Activated CD4-positive, alpha-beta T cell treated with anti-CD3 and anti-CD28 coated beads for 4 hours (primary cell): ENCODE measurements at places on chromosomes 11 and 22.

- no peak for DNase-seq
Measured at GRCh38 chr11:114571712-114572111, 12.0 kb upstream of the NXPE1 start.

GRCh38 chr11:62885137-62885750 is 4.5 kb downstream of the SLC3A2 start:
- DNase-seq: no peak

DNA sequence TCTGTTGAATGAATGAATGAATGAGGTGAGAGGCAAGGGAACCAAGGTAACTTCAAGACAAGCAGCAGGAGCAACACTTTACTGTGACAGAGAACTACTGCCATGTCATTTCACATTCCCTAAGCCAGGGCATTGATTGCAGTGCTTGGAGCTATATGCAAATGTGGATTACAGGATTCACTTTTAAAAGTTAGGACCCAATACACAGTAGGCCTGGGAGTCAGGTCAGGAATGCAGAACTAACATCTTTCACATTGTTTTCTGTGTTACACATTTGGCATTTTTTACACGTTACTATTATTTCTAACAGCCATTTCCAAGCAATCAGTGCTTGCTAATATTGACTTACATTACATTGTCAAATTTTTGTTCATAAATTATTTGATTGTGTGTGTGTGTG is 26.2 kb upstream of the ME3 start:
- DNase-seq: no peak

GRCh38 chr11:61507962-61508861 is at the start of gene LRRC10B:
TSS of gene LRRC10B (plus strand) at chr11:61508749. CDS start at chr11:61508999, 250 bp downstream.
- peak; percentile 10 for DNase-seq

GRCh38 chr11:32420937-32421901 is 14.1 kb downstream of the WT1 start:
- DNase-seq: no peak

DNA sequence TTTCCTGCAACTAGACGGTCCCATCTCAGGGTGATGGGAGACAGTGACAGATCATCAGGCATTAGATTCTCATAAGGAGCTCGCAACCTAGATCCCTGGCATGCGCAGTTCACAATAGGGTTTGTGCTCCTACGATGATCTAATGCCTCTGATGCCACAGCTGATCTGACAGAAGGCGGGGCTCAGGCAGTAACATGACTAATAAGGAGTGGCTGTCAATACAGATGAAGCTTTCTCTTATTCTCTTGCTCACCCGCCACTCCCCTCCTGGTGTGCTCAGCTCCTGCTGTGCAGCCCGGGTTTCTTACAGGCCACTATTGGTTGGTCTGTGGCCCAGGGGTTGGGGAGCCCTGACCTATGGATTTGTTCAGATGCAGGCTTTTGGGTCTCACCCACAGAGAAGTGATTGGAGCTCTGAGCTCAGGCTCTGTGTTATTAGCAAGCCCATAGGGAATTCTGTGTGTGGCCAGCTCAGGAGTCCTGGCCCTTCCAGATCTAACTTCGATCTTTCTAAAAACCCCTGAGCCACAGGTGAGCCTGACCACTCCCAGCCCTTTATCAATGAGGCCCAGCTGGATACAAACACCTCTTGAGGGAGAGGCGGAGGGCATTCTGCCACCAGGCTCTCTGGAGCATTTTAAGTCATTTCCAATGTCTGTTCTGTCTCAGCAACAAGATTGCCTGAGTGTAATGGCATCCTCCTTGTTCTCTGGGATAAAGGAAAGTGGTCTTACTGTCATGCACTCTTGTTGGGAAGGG is 351.8 kb downstream of the BUD13 start:
- no peak for DNase-seq

GRCh38 chr11:117828611-117829368 is 4.2 kb upstream of the FXYD2 start:
- DNase-seq: peak; percentile 89

DNA sequence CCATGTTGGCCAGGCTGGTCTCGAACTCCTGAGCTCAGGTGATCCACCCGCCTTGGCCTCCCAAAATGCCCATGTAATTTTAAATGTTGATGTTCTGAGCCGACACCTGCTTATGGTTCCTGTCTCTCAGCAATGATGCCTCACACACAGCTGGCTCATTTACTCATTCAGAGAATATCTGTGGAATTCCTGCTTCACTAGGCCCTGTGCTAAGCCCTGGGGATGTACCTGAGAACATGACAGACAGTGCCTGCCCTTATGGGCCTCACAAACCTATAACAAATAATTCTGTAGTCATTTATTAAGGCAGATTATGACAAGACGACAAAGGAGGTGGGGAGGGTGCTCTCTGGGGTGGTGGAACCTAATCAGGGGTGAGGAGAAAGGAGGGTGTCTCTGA is 93.7 kb downstream of the PRR5L start:
- no peak for DNase-seq

DNA sequence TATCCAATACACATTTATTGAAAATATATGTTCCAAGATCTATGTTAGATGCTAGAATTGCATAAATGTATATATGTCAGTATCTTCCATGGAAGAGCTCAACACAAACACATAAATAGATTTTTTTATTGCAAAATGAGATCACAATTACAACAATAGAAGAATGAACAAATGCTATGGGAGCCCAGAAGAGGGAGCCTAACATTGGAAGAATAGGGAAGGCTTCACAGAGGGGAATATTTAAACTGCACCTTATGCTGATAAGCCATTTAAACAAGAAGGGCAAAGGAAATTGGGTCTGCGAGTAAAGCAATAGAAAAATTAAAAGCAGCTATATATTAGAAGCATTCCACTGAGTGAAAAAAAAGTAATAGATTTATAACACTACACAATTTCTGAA is 96.1 kb upstream of the LRRC55 start:
- DNase-seq: no peak

GRCh38 chr22:26066534-26066933 is 102.7 kb upstream of the SEZ6L start:
- no peak for DNase-seq

- DNase-seq: no peak
Measured at GRCh38 chr11:2889362-2890273, 4.0 kb upstream of the CDKN1C start.

DNA sequence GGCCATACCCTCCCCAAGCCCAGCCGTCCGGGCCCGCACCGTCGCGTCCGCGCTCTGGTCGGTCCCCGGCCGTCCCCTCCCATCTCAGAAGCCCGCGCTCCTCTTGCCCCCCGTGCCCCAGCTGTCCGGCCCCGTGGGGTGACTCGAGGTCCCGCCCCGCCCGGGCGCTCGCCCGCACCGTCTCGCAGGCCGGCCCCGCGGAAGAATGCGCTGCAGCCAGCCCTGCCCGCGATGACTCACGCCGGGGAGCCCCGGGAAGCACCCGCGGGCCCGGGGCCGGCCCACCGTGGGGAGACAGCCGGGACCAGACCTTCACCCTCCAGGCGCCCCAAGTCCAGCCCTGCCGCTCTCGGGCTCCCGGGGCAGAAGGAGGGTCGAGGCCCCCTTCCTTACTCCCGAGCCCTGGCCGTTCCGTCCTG is 320 bp upstream of the PHLDA2 start:
- DNase-seq: peak; percentile 28

DNA sequence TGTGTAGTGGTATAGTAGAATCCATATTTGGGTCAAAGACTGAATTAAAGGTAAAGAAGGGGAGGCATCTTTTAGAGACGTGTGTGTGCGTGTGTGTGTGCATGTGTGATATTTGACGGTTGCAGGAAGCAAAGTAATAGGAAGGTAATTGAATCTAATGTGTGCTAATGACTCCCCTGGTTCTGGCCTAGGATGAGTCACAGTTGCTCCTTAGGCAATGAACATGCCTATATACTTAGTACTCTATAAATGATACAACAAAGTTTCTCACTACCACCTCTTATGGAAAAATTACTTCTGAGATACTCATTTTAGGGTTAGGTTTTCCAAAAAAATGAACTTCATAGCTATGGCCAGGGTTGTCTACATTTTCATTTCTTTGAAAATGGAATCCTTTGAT is 409.6 kb downstream of the GUCY1A2 start:
- no peak for DNase-seq

DNA sequence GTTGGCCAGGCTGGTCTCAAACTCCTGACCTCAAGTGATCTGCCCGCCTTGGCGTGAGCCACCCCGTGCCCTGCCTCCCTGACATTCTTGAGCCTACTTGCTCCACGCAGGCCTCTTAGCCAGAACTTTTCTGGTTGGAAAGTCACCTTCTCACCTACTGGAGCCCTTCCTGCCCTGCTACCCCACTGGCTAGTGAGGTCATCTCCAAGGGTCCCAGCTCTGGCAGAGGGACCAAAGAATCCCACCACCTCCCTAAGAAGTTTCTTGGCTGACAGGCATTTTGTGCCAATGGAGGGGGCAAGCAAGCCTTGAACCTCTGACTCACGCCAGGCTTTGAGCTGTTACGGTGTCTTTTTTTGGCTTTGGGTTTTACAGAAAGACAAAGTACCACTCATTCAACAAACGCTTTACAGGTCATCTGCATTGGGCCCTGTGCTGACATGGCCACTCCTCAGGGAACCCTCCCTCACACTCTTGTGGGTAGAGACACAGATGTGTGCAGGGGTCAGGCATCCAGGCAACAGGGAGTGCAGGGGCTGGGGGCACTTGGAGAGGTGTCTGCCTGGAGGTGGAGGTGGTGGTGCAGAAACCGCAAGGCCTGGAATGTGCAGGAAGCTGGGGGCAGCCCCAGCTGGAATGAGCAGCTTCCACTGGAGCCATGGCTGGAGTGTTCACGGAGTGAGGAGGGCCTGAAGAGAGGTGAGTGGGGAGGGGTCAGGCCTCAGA is 27.1 kb upstream of the WNT11 start:
- no peak for DNase-seq

- DNase-seq: no peak
Measured at GRCh38 chr11:118427707-118428106, 8.6 kb upstream of the KMT2A start.

DNA sequence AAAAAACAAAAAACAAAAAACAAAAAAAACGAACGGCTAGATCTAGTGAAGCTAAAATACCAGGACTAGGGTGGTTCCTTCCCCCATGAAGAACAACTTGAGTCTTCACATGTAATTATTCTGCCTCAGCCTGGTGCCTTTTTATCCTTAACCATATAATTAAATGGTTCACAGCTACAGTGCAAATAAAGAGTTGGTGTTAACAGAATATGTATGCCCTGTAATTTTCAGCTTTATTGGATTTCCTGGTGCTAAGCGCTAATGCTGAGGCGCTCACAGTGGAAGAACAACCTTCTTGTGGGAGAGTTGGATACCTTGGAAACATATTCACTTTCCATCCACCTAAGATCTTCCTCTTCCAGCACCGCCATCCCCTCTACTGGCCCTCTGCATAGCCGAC is 158.5 kb upstream of the SORL1-AS1 start:
- DNase-seq: no peak

- DNase-seq: no peak
Measured at GRCh38 chr11:119361941-119362725, 15.6 kb upstream of the MFRP start.

GRCh38 chr11:76626266-76626665 is 44.3 kb downstream of the LRRC32 start:
- DNase-seq: no peak

DNA sequence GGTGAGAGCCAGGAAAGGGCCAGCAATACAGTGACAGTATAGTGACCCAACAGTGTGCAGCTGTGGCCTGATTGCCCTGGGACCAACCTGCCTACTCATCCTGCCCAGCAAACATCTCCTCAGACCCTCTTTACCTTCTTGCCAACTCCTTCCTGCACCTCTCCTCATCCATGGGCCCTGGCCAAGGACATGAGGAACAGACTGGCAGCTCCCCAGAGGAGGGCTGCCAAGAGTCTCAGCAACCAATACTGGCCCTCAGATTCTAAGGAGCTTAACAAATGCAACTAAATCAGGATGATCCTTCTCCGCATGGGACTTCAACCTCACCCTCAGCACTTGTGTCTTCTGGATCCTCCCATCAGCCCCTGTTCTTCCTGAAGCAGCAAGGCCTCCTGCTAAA is 77.0 kb downstream of the RPL27A start:
- no peak for DNase-seq

DNA sequence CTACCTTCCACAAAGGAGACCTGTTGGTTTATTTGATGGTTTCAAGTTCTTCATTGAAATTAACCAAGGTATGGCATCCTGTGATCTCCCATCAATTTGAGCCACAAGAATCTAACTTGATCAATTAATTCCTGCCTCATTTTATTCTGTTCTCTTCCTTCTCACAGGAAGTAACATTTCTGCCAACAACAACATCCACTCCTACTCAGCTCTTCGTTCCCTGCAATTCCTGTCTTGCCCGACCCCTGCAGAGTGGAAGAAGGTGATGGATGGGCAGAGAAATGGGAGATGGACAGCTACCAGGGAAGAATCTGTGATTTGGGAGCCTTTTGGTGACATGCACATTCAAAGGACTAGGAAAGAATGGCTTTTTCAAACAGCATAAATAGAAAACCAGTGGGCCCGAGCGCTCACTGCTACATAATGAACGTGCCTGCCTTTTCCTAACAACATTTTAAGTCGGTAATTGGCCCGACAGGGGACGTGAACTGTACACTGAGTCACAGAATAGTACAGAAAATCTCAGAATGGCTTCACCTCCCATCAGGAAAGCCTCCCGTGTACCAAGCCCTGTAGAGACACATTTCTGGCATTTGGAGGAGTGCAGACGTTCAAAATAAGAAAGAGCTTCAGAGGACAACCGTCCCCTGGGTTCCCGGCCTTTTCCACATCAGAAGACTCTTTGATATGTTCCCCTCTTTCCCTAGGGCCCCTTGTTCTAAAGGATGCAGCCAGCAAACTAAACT is 112.6 kb upstream of the SEZ6L start:
- no peak for DNase-seq

DNA sequence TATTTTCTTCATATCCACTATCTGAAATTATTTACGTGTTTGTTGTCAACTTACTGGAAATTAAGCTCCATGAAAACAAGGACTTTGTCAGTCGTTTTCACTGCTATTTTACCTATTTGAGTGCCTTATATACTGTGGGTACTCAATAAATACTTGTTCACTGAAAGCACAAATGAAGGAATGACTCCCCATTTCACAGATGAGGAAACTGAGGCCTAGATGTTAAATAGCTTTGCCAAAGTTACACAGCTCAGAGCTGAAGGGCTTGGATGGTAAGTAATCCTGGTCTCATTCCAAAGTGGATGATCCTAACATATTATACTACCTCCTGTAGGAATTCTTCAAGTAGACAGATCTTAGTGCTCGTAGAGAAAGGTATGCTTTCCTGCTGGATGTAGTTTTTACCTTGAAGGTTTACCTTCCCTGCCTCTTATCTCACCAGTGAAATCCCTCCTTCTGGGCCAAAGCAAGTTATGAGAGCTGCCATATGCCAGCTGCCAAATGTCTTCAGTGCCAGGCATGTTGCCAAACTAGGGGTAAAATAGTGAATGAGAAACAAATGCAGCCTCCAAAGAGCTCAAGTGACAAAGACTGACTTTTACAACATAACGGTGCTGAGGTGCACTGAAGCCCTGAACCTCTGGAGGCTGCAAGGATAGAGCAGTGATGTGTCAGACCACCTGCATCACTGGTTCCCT is 129.7 kb downstream of the TRIM44 start:
- DNase-seq: no peak
